ENCODE measurements at places on chromosomes 3 and 15.

DNA sequence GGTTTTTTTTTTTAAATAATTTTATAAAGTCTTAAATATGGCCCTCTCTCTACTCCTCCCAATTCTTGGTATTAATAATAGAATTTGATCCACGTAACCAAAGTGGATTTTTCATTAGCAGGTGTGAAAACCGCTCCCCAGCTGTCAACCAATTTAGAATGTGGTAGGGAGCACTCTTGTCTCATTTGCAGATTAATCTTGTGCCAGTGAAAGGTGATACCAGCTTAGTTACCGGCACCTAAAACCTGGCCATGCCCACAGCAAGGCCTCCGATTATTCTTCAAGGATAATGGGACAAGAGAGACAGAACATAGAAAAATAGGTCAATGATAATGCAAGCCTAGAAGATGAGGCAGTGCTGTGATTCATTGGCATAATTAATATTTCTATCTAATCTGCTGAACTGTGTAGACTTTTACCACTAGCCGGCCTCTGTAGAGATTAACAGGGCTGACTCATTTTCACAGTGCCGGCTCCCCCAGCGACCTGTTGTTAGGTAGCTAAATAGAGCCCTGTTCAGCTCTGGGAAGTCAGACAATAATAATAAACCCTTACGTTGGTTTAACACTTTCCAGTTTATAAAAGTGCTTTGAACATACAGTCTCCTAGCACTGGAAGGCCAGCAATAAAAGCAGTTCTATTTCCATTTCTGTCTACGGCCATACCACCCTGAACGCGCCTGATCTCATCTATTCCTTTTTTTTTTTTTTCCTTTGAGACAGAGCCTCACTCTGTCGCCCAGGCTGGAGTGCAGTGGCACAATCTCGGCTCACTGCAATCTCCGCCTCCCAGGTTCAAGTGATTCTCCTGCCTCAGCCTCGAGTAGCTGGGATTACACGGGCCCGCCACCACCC, 102.9 kb downstream of the SHQ1 start:
- no peak for DNase-seq

- no peak for DNase-seq
These were observed 107.6 kb upstream of the SPATA12 start for GRCh38 chr3:56952846-56953245.

GRCh38 chr3:34276342-34276741, 477.9 kb downstream of the PDCD6IP start:
- DNase-seq, result no peak

DNA sequence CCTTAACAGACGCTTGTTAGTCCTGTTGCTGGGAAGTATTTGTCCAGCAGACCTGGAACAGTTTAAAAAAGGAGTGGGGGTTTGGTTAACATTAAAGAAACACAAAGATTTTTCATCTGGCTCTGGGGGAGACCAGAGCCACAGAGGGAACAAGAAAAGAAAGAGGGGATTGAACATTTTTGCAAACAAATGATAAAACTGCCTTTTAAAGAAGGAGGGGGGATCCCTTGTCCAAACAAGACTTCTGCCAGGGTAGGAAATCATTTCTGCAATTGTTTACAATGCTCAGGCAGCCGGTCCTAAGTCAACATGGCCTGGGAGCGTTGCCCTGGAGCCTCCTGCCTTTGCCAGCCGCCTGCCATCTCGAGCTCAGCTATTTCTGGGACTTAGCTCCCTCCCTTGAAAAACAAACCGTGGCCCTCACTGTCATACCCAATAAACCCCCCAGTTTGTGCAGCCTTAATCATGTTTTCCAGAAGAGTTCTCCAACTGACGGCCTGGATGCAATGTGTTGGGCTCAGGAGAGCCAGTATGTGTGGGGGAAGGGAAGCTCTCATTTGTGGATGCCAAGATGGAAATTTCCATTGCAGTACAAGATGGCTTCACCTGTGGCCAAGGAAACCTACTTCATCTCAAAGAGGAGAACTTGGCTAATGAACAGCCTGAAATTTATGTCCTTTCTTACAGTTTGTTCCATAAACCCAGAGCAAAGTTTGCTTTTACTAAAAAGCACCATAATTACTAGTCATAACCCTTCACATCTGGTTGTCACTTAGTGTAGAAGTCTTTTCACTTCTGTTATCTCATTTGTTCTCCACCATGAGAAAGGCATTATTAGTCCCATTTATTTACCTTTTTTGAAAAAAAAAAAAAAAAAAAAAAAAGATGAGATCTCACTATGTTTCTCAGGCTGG, 75.9 kb upstream of the RNU6-1 start:
- DNase-seq, result no peak

DNA sequence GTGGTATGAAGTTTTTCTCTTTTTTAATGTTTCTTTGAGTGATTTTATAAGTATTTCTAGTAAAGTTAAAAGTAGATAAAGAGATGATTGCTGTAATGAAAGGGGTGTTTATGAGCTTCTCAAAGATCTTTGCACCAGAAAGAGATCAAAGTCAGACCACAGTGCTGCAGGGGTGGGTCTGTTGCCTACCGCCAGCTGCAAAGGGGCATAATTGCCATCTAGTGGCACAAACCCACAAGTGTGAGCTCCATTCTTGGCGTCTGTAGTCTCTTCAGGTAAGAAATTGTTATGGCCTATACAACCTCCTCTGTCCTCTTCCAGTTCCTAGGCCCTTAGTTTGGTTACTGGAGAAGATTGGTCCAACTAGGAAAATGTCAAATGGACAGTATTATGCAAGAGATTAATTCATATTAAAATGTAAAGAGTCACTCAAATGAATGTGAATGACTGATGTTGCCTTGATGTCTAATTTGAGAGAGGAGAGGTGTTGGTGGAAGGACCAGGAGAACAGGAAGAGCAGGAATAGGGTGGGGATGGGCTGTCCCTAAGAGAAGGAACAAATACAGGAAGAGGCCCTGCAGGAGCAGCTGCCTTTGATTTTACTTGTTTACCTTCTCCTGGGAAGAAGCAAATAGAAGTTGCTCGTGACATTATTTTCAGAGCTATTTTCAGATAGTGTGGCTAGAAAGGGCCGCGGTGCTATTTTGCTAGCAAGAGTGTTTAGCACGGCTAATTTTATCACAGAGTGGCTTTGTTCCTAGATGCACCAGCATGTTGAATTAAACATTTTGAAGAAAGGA, 53.0 kb upstream of the GSK3B start:
- no peak for DNase-seq

Data from NCI-H187 treated with DMSO at 0.1 percent for 48 hours (cell line).